ENCODE measurements at places on chromosomes 7 and 10.

GRCh38 chr10:27541796-27542729 is 38.0 kb downstream of the RAB18 start:
- DNase-seq: no peak

GRCh38 chr7:71982851-71983250 is 429.3 kb downstream of the CALN1 start:
- no peak for DNase-seq

- DNase-seq: peak; percentile 71
These were observed 46.8 kb downstream of the NRAP start for GRCh38 chr10:113617086-113617485.

DNA sequence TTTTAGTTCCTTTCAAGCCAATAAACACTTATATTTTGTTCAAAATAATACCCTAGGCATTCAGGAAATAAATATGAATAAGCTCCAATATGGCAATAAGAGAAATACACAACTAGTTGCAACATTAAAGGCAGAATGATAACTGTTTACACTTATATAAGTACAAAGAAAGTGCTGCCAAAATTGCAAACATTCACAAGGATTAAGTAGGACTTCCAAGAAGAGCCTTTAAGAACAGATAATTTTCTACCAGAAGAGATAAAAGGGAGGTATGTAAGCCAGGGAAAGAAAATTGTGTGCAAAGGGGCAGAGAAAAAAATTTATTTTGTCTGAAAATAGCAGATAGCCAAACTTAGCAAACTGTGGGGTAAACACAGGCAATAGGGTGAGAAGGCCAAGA is 83.8 kb downstream of the CTNNA3 start:
- DNase-seq: no peak

DNA sequence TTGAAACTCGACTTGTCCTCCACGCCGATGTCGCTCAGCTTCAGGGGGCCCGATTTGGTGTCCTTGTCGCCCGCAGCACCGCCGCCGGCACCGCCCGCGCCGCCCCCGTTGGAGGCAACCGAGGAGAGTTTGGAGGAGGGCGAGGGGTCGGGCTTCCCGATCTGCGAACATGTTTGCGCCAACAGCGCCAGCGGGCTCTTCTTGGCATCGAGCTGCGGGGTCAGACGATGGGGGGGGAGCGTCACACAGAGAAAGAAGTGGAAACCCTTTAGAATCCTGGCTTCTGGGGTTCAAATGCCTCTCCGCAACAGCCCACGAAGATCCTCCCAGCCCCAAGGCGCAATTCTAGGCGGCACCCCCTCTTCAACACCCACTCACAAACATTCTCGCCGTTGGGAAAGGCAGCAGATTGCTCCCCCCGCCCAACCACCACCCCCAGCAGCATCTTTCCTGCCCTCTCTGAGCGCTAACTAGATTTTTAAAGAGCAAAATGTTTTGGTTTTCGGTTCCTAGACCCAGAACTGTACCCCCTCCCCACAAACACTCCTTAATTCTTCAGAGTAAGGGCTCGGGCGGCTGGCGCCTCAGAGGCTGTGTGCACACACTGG is 1.3 kb downstream of the ZNF503 start:
- DNase-seq: no peak

GRCh38 chr10:118501637-118502440 is 93.6 kb downstream of the PRLHR start:
- DNase-seq: no peak

DNA sequence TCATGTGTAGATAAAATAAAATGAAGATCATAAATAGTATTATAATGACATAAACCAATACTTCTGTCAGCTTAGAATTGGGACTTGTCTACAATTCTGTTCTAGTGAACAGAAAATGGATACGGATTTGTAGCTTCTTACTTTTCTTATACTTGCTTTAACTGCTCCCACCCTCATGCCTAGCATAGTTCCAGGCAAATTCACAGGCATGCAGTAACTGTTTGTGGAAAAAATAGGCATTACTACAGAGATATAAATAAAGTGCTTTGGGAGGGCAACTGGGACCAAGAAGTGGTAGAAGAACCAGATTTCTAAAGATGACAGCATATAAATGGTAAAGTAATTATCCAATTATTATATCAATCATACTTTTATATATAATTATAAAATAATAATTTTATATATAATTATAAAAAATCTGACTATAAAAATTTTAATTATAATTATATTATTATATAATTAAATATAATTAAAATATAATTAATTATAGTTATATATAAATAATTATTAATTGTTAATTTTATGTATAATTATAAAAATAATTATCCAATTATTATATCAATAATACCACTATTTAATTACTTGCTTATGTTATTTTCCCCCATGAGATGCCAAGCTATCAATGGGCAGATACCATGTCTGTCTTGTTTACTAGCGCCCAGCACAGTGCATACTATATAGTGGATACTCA is 144.1 kb downstream of the NOC3L start:
- no peak for DNase-seq

- no peak for DNase-seq
These were observed 125.3 kb upstream of the CELF2 start for GRCh38 chr10:10892290-10892875.

DNA sequence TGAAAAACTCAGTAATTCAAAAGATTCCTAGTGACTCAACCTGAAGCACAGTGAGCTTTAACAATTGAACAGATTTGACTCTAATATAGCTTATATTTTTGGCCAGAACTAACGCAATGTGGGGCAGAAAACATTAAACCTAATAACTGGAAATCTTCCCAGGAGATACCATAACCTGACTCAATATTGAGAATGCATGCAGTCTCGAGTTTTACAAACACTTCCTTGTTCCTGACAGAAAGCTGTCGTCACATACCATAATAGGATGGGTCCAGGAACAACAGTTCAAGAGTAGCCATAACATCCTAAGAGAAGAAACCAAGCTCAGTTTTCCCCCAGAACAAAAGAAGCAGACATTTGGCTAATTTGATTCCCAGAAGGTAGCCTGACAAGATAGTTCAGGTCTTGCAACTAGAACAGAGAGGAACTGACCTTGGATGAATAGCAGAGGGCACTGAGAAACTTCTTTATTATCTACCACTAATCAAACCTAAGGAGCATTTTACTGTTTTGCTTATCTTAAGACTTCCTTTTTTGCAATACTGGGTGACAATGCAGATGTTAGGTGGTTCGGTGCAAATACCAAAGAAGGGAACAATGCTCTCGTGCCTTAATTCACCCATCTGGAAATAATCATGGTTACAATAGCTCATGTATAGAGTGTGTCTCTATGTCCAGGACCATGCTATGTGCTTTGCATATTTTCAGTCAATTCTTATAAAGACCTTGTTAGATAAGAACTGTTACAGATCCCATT is 38.6 kb upstream of the ACSL5 start:
- DNase-seq: no peak

- DNase-seq: peak; percentile 91
These were observed 6.0 kb downstream of the FXYD4 start for GRCh38 chr10:43377424-43377883.

DNA sequence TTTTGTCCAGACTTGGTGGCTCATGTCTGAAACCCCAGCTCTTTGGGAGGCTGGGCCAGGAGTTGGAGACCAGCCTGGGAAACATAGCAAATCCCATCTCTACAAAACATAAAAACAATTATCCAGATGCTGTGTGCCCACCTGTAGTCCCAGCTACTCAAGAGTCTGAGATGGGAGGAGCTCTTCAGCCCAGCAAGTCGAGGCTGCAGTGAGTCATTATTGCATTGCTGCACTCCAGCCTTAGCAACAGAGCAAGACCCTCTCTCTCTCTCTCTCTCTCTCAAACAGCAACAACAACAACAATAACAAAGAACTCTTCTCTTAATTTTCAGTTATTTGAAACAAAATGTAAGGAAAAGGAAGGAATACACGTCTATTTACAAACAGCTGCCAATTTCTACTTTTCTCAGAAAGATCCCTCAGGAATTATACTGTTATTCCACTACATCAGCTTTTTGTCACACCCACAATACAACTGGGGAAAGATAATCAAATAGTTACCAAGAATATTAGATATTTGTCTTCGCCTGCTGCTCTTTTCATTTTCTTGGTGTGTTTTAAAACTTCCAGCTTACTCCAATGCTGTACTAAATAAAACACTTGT is 5.1 kb upstream of the TSPAN12 start:
- no peak for DNase-seq

Measured in endodermal cell (in vitro differentiated cells).